Mesendoderm (in vitro differentiated cells): ENCODE measurements at places on chromosomes 3 and 15.

- no peak overlapping the region for H3K4me3 ChIP-seq
- H3K27ac ChIP-seq: no peak overlapping the region
- DNase-seq: no peak
- no peaks in the 10 kb centered on the region for H3K4me1 ChIP-seq
- H3K36me3 ChIP-seq: no peaks in the 10 kb centered on the region
These were observed 5.9 kb downstream of the DUOX2 start for GRCh38 chr15:45107941-45108630.

- DNase-seq: no peak
- peaks cover 25% of the 10 kb centered on the region for H3K36me3 ChIP-seq
- H3K4me1 ChIP-seq: peaks cover 10% of the 10 kb centered on the region
These were observed 3.9 kb downstream of the AEN start for GRCh38 chr15:88624971-88625490.

- peaks cover 9% of the 10 kb centered on the region for H3K4me1 ChIP-seq
- H3K36me3 ChIP-seq: no peaks in the 10 kb centered on the region
- H3K27me3 ChIP-seq: peaks cover 49% of the 10 kb centered on the region
- no peak overlapping the region for H3K27ac ChIP-seq
- H3K4me3 ChIP-seq: no peak overlapping the region
These were observed 3.8 kb upstream of the FOXB1 start for GRCh38 chr15:60000113-60000823.

DNA sequence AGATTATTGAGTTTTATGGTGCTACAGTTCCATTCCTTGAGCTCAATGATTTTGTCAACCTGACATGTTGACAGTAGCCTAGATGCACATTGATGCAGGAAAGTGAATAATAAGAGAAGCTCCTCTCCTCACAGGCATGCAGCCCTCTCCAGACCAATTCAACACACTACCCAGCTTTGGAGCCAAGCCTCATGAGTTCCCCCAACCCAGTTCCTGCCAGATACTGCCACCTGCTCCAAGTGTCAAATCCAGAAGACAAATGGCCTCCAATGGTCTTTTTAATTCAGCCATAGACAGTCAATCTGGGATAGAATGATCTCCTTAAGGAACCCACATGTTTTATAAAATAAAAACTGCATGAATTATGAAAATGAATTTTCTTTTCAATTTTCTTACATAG lies 83.7 kb upstream of the ARHGEF3 start:
- no peaks in the 10 kb centered on the region for H3K36me3 ChIP-seq
- H3K4me1 ChIP-seq: no peaks in the 10 kb centered on the region
- H3K27ac ChIP-seq: no peak overlapping the region

DNA sequence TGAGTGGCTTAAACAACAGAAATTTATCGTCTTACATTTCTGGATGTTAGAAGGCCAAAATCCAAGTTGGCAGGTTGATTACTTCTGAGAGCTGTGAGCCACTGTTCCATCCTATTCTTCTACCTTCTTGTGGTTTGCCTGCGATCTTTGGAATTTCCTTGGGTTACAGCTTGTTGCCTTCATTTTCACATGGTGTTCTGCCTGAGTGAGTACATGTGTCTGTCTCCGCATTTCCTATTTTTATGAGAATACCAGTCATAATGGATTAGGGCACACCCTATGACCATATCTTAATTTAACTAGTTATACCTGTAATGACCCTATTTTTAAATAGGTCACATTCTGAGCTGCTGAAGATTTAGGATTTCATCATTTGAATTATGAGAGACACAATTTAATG lies 294.3 kb downstream of the CNTN4 start:
- no peaks in the 10 kb centered on the region for H3K27me3 ChIP-seq
- no peak overlapping the region for H3K27ac ChIP-seq
- no peaks in the 10 kb centered on the region for H3K4me1 ChIP-seq
- no peak for DNase-seq
- H3K36me3 ChIP-seq: no peaks in the 10 kb centered on the region

DNA sequence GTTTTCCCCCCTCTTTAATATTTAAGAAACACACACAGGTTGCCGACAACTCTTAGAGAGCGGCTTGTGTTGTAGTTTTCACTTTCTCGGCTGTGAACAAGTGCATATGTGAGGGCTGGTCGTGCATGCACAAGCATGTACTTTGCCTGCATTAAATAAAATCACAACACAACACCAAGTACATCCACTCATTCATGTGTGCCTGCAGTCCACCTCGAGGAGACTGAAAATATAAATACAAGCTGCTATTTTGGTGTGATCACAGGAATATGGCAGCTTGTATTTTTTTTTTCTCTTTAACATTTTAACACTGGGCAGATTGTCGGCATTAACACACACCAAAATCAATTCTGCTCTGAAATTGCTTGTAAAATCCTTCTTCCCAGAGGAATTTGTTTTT lies 346.4 kb downstream of the TBC1D5 start:
- DNase-seq: no peak
- H3K36me3 ChIP-seq: no peaks in the 10 kb centered on the region
- no peaks in the 10 kb centered on the region for H3K4me1 ChIP-seq
- H3K4me3 ChIP-seq: no peak overlapping the region
- no peak overlapping the region for H3K27ac ChIP-seq
- no peaks in the 10 kb centered on the region for H3K27me3 ChIP-seq

GRCh38 chr3:32954506-32954905 lies 3.1 kb downstream of the CCR4 start:
- no peak for DNase-seq
- H3K4me3 ChIP-seq: no peak overlapping the region

DNA sequence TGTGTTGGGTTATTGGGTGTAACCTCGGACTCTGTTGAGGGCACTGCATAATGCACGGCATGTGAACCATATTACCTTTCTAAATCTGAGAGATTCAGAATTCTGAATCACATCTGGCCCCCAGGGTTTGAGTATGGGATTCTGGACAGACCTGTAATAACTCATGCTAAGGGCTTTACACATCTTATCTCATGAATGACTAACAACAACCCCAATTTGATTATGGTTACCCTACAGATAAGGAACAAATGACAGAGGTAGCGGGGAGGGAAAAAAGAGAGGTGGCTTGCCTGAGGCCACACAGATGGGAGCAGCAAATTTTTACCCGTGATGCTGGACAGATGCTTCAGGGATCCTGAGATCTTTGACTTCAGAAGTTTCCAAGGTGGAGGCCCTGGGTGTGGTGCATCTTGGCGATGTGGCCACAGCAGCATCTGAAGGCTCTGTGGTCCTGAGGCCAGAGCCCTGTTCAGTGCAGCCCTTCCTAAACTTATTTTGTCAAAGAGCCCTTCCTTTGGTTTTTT lies 43.8 kb downstream of the POMGNT2 start:
- H3K36me3 ChIP-seq: no peaks in the 10 kb centered on the region
- DNase-seq: peak; percentile 41
- H3K4me3 ChIP-seq: no peak overlapping the region
- no peak overlapping the region for H3K27ac ChIP-seq
- no peaks in the 10 kb centered on the region for H3K27me3 ChIP-seq

- H3K36me3 ChIP-seq: no peaks in the 10 kb centered on the region
- no peak overlapping the region for H3K4me3 ChIP-seq
These were observed 144.3 kb downstream of the KCNMB2 start for GRCh38 chr3:178680489-178680888.

- H3K36me3 ChIP-seq: no peaks in the 10 kb centered on the region
- no peak overlapping the region for H3K4me3 ChIP-seq
- H3K27me3 ChIP-seq: no peaks in the 10 kb centered on the region
- no peak for DNase-seq
These were observed 173.6 kb upstream of the PROK2 start for GRCh38 chr3:71958533-71958932.

DNA sequence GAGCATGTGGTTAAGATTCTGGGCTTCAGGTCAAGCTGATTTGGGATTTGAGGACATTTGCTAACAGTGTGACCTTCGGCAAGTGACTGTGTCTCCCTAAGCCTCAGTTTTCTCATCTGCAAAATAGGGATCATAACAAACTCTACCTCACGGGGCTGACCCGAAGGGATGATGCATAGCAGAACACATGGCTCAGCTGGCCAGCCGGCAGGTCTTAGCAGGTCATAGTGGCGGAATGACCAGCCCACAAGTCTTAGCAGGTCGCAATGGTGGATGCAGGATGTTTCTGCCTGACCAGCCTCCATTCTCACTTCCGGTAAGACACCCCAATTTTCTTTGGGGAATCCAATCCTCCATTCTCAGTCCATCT lies 63.3 kb downstream of the IQSEC1 start:
- H3K27me3 ChIP-seq: no peaks in the 10 kb centered on the region
- peaks cover 3% of the 10 kb centered on the region for H3K4me1 ChIP-seq
- no peak overlapping the region for H3K4me3 ChIP-seq

- H3K4me1 ChIP-seq: no peaks in the 10 kb centered on the region
- no peaks in the 10 kb centered on the region for H3K36me3 ChIP-seq
- no peak overlapping the region for H3K4me3 ChIP-seq
- H3K27ac ChIP-seq: no peak overlapping the region
- no peak for DNase-seq
These were observed 29.5 kb downstream of the LINS1 start for GRCh38 chr15:100572362-100572983.
